Hypothalamus (tissue), 51 donors: ENCODE measurements at places on chromosomes 2 and 18.

GRCh38 chr2:72538486-72538885 lies 287.3 kb downstream of the EXOC6B start:
- DNase-seq: no peak

DNA sequence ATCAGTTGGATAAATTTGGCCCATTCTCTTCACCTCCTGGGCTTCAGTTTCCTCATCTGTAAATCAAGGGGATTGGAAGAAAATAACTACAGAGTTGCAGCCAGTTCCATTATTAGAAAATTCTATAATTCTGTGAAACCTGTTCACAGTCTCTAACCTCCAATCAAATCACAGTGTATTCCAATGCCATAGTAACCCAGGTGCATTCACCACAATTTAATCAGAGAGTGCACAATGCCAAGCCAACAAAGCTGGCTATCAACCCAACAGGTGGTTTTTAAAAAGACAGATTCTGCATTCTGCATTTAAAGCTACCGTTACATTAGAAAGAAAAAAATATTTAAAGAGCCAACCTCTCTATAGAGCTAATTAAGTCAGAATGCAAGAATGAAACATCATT lies 308.6 kb downstream of the RNF144A start:
- DNase-seq: no peak

DNA sequence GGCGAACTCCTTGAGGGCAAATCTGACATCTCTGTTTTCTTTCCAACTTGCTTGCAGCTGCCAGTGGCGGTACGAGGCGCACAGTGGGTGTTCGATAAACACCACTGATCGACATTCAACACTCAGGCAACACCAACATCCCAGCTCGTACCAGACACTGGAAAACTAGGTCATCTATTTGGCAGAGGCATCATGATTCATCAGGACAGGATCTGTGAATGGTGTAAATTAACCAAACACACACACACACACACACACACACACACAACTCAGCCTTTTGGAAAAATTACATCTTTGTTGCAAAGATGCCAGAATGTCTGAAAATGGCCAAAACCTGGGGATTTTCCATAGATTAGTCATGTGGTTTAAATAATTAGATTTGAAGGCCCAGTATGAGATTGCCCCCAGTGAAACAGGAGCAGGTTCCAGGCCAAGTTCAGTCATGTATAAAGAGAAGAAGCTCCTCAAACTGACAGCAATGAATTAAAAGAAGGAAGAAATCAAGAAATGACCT lies 150.5 kb upstream of the NCKAP5 start:
- DNase-seq: no peak

- DNase-seq: no peak
Measured at GRCh38 chr2:193199322-193199721, 1004.6 kb upstream of the TMEFF2 start.

GRCh38 chr2:199693861-199694260 lies 157.1 kb downstream of the FTCDNL1 start:
- DNase-seq: no peak

- DNase-seq: no peak
Measured at GRCh38 chr18:45680066-45680690, 43.8 kb upstream of the SLC14A1 start.

GRCh38 chr2:100945930-100946607 lies 56.0 kb upstream of the RPL31 start:
- DNase-seq: no peak

GRCh38 chr2:51534166-51534565 lies 502.2 kb upstream of the NRXN1 start:
- no peak for DNase-seq

- no peak for DNase-seq
Measured at GRCh38 chr2:227608561-227609338, 5.9 kb downstream of the SCYGR3 start.

GRCh38 chr2:134852518-134852917 lies 14.1 kb downstream of the ACMSD start:
- no peak for DNase-seq

- no peak for DNase-seq
Measured at GRCh38 chr18:5720132-5720531, 175.2 kb downstream of the TMEM200C start.
